Hippocampal formation (tissue), 2 donors: ENCODE measurements at places on chromosomes 6 and 20.

GRCh38 chr6:227812-228338, 64.4 kb upstream of the DUSP22 start:
- no peak for DNase-seq

- DNase-seq: no peak
These were observed 29.2 kb upstream of the ALDH8A1 start for GRCh38 chr6:134979142-134979541.

DNA sequence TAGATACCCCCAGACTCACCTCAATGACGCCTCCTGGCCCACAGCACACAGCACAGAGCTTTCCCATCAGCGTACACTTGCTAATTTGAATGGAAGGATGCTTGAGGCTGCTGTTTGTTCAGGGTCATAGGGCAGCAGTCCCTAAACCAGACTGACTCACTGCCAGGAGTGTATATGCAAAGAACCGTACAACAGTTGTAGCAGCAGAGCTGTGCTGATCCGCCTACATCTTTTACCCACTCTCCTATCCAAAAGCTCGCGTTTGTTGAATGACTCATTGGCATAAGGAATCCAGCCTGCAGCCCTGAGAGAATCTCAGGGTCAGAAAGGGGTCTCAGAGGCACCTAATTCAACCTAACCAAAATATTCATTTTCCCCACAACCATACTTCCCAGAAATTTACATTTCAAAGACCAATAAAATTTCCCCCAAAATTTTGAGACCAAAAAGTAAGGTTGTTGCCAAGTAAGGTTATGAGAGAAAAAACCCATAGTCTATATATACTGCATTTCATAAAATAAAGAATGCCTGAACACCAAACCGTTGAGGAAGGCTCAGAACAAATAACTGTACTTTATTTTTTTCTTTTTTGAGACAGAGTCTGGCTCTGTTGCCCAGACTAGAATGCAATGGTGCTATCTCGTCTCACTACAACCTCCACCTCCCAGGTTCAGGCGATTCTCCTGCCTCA, 35.3 kb upstream of the CCND3 start:
- no peak for DNase-seq

- no peak for DNase-seq
These were observed 771.7 kb upstream of the ADGRB3 start for GRCh38 chr6:67863346-67863745.

- DNase-seq: no peak
These were observed 139.2 kb downstream of the AHI1 start for GRCh38 chr6:135358251-135358821.

GRCh38 chr6:16473908-16474771, 235.8 kb downstream of the GMPR start:
- no peak for DNase-seq

- no peak for DNase-seq
These were observed 1.1 kb downstream of the TCP1 start for GRCh38 chr6:159788276-159788675.

DNA sequence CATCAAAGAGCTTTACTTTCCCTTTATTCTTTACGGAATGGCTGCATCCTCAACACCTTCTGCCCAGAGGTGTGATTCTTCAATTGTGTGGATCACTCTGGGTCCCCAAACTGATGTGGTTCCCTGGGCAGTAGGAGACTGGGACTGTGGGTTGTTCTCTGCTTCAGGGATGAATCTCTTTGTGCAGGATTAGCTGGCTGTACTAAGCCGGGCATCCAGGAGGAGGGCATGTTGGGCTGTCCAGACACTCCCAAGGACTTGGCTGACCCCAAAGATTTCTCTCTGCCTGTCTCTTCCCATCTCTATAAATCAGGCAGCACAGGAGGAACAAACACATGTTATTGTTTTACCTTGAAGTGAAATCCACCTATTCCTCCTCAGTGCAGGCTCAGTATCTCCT, 15.3 kb downstream of the FARS2 start:
- no peak for DNase-seq

- no peak for DNase-seq
These were observed 18.2 kb downstream of the VTA1 start for GRCh38 chr6:142165227-142165626.

DNA sequence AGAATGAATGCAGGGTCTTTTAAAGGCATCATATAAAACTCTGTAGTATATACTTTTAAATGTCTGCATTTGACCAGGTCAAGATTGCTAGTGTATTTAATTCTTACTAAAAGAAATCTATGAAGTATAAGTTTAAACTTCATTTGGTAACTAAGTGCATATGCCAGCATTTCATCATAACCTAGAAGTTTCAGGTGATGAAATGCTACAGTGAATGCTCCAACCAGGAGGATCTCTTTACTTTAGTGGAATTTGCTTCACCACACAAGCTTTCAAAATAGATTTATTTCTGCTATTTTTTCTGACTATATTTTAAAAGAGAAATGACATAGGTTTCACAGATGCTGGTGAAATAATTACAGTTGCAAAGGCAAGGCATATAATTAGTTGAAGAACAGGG, 141.9 kb downstream of the HIVEP2 start:
- no peak for DNase-seq

GRCh38 chr6:25956226-25956625, 6.4 kb upstream of the TRIM38 start:
- no peak for DNase-seq

- no peak for DNase-seq
These were observed 28.3 kb upstream of the TLDC2 start for GRCh38 chr20:36847710-36848040.

DNA sequence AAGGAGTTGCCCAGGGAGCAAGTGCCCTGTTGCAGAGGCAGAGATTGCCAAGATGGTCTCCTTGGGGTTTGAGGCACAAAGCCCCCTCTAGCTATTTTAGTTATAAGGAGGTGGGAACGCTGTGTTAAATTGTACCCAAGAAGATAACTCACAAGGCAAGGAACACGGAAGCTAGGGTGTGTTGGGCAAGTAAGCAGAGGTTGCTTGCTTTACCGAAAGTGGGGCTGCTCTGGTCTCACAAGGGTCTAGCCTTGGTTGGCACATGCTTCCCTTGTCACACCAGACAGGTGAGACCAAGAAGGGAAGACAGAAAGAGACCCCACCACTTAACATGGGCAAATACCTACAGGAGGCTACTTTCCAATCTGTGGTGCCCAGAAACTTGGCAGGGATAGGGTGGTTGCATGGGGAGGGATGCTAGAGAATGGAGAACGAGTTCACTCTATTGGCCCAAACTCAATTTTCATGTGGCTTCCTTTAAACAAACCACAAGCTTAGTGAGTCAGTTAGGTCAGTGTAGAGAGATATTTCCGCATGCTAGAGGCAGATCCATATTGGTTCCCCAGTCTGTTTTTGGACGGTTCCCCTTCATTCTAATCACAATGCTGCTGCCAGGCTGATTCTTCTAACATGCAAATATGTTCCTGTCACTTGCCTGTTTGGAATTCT, 42.4 kb downstream of the PLAGL1 start:
- DNase-seq: no peak

DNA sequence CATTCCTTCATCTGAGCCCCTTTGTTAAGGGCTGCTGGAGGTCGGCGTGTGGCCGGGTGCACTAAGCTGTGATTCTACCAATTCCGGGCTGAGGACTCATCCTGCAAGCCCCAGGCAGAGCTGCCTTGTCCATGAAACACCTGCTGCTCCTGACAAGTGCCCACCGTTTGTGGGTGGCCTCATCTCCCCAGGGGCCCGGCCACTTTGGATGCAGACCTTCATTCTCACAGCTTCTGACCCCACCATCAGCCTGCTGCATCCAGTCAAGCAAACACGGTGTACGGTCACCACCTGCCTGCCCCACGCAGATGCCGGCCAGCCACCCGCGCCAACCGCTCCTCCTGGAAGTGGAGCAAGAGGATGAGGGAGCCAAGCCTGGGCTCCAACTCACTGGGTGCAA, 382.7 kb downstream of the THBS2 start:
- no peak for DNase-seq

GRCh38 chr6:5582762-5583161, 321.4 kb downstream of the FARS2 start:
- no peak for DNase-seq

GRCh38 chr6:33205191-33206026, 954 bp downstream of the HSD17B8 start:
- no peak for DNase-seq

DNA sequence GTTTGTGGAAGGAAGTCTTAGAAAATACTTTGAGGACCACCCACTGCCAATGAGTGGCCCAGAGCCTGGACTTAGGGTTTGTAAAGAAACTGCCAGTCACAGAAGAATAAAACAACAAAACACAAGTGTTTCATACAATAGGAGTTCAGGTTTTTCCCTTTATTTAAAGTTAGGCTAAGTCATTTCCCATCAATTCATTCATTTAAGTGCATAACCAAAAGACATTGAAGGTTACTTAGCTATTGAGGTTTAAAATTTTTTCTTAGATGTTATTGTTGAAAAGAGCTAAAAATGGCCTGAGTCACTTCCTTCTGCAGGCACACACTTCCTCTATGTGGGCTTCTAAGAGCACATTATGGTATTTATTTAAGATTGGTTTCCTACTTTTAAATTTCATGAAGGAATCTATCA, 54.2 kb downstream of the ARMC2 start:
- DNase-seq: no peak

GRCh38 chr6:108465098-108465495, 95.6 kb upstream of the FOXO3 start:
- no peak for DNase-seq

DNA sequence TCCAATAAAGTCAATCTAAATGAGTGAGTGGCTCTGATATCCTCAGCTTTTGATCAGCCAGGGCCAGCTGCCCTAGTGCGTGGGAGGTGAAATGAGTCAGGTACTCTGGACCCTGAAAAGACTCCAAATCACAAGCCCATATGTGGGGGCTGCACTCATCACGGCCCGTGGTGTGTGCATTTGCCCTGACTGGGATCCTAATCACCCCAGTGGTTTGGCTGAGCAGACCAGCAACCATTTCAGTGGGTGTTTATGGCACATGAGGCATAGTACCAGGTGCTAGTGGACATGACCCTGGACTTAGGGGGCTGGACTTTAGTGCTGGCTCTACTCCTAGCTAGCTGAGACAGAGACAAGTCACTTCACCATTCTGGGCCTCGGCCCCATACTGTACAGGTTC, 39.4 kb downstream of the SCML4 start:
- DNase-seq: no peak

DNA sequence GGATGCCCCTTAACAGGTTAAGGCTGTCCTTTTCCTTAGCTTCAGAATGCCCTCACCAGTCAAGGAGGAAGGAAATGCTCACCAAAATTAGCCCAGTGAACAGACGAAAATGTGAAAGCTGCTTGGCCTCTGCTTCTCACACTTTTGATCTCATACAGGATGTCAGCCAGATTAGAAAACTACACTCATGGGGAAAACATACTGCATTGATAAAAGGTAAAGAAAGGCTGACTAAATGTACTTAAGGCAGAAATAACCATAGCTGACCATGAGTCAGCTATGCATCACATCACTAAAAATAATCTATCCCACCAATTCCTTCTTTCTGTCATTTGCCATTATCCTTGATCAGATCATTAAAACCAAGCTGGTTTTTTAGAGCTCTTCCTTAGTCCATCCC, 198.4 kb upstream of the TENT5A start:
- DNase-seq: no peak

DNA sequence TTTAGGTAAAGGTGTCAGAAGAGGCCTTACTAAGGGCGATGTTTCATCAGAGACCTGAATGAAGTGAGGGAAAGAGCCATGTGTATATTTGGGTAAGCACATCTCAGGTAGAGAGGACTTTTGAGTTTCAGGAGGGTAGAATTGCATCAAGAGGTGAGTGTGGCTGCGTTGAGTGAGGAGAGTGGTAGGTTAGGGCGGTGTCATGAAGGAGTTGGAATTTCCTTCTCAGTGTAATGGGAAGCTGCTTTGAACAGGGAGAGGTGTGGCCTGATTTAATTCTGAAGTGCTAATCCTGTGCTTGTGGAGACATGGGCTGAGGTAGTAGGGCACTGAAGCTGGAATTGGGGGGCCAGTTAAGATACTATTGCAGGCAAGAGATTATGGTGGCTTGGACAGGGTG, 53.9 kb downstream of the IGF2R start:
- DNase-seq: no peak

GRCh38 chr6:144510859-144511258, 225.7 kb downstream of the UTRN start:
- no peak for DNase-seq

DNA sequence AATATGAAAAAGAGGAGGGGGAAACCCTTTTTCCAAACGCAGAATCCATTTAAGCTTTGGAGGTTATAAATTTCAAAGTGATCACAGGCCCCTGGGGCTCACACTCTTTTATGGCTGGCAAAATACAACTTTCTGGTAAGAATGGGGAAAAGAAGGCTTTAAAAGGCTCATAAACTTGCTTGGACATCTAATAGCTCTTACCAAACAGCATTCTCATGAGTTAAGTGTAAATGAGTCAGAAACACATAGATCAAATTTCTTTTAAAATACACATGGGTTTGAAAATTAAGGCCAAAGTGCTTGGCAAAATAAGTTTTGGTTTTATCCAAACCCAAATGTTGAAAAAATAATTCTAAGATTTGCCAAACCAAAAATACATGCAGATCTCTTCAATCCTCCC, 154.6 kb downstream of the SOBP start:
- no peak for DNase-seq

DNA sequence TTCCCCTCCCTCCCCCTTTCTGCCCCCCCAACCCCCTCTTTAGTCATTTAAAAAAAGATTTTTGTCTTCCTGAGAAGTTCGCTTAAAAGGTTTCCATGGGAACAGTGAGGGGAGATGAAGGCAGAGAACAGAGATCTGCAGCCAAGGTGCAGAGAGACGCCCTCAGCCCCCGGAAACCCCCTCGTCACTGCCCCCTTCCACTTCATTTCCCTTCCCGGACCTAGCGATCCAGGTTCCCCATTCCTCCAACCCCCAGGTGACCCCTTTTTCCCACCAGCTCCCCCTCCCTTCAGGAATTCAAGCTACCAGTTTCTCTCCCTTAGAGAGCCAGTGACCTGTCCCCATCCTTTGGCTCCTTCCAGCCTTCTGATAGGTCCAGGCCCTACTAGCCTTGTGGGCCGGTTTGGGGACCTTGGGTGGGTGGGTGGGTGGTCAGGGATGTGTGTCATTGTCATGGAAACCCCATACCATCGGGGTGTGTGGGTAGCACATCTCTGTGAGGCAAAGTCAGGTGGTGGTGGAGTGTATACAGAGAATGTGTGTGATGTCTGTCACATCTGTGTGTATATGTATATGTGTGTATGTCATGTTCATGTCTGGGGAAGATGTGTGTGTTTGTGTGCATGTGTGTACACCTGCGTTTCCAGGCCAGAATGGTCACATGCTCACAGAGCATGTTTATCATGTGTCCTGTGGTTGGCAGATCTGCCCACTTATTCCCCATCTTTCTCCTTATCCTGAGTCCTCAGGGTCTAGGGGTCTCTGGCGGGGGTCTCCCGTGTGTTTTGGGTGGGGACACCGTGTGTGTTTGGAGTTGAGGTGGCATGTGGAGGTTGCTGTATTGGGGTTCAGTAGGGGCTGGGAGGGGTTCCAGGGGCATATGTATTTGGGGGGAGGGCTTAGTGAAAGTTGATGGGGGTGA, 7.0 kb downstream of the SYNGAP1 start:
- DNase-seq: no peak

GRCh38 chr20:18754030-18754652, 59.4 kb upstream of the SCP2D1 start:
- DNase-seq: no peak

GRCh38 chr6:13712599-13712898, 914 bp upstream of the RANBP9 start:
- no peak for DNase-seq
